ENCODE measurements at places on chromosomes 2 and 18.

- no peak for DNase-seq
Measured at GRCh38 chr18:35397976-35398375, 20.8 kb upstream of the ZNF396 start.

- no peak for DNase-seq
Measured at GRCh38 chr2:165905854-165906253, 47.7 kb downstream of the TTC21B start.

GRCh38 chr2:227152093-227152766 is 11.8 kb downstream of the COL4A4 start:
- no peak for DNase-seq

DNA sequence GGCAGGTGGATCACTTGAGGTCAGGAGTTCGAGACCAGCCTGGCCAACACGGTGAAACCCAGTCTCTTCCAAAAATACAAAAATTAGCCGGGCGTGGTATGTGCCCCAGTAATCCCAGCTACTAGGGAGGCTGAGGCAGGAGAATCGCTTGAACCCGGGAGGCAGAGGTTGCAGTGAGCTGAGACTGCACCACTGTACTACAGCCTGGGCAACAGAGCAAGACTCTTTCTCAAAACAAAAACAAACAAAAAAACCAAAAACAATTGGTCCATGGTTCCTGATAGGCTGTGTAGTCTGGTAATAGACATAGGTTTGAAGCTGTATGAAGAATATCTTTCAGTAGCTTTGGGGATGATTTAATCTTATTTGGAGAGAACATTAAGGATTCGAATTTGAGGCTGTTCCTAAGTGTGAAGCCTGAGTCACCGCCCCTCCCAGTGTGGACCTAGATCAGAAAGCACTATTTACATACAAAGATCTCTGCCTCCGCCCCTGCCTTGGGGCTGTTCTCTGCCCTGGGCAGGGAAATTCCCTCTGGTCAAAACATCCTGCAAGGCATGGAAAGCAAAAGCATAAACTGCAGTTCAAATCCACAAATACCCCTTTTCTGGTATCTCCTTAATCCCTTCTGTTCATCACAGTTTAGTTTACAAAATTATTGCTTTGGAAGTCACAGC is 52.8 kb upstream of the PMAIP1 start:
- no peak for DNase-seq

- no peak for DNase-seq
Measured at GRCh38 chr2:238512247-238512867, 85.6 kb downstream of the ASB1 start.

GRCh38 chr2:44959855-44960254 is 18.4 kb downstream of the SIX3 start:
- no peak for DNase-seq

DNA sequence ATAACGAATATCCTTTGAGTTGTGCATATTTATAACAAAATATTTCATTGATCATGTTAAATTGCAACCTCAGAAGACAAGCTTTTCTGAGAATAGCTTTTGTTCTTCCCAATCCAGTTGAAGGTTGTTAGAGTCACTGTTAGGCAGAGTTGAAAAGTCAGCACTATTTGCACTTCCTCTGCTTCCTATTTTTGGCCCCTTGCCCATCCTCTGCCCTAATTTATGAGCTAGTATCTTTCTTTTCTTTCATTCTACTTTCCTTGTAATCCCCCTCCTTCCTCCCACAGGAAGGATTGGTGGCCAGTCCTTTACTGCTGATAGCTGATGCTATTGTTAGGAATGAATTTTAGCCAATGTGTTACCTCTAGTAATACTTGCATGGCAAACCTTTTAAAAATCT is 4.9 kb downstream of the RALB start:
- no peak for DNase-seq

DNA sequence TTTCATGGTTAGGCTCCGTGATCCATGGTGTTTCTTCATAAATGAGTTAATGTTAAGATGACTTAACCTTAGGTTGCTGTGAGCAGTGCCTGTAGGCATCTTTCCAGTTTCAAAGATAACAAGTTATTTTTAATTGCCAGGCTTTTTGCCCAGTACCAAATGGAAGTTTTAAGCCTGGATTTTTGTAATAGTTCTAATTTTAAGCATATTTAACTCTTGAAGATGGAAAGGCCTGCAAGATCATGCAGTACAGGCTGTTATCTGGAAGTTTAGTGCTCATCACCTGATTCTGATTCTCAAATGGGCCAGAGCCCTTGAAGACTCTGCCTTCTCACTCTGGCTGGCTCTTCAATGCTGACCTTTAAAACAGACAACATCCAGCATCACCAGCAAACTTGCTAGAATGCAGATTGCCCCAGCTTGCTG is 141.3 kb downstream of the NCK2 start:
- DNase-seq, result no peak

All from NCI-H2081 (cell line).